ELR (cell line): ENCODE measurements at places on chromosomes 2 and 18.

DNA sequence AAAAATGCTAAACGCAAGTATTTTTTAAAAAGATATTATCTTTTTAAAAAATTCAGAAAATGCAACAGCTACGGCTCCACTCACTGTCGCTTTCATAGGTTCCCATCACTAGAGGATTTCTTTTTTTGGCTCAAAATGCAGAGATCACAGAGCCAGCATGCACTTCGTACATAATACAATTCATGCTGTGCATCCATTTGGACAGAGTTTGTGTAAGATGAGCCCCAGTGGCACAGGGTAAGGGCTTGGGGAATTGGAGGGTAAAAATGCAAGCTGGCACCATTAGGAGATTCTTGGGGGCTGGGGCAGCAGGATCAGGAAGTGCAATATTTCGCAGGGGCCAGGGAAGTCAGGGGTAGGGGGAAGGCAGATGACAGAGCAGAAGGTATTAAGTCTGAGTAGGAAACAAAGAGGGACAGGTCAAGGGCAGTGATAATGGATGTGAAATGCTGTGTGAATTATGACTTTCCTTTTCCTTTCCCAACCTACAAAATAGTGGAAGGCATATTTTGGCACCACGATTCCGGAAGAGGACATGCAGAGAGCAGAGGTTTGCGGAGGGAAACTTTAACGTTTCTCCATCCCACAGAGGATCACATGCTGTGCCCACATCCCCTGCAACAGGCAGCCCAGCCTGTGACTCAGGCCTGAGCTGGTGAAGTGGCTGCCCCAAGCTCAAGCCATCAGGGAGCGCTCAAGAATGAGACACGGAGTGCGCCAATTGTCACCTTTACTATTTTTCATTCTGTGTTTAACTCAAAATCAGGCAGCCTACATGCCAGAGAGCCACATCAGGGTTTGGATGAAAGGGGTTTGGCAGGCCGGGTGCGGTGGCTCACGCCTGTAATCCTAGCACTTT lies 4.7 kb downstream of the CAPG start:
- DNase-seq = peak; percentile 82

GRCh38 chr2:8740136-8740535 lies 58.3 kb downstream of the ID2 start:
- no peak for DNase-seq

- DNase-seq = no peak
Measured at GRCh38 chr2:100611079-100612029, 48.6 kb downstream of the PDCL3 start.

- DNase-seq = no peak
Measured at GRCh38 chr2:170492010-170492409, 223.1 kb upstream of the SP5 start.

DNA sequence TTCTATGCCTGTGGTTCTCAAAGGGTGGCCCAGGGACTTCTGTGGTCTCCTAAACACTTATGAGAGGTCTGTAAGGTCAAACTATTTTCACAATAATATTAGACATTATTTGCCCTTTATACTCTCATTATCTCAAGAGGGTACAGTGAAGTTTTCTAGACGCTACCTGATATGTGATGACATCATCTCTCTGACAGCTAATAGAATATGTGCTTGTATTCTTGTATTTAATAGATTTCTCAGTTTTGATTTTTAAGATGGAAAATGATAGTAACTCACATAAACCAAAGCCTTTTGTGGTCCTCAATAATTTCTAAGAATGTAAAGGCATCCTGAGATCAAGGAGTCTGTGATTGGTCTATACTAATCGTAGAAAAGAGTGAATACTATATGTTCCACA lies 265.1 kb downstream of the ZNF521 start:
- DNase-seq = no peak

DNA sequence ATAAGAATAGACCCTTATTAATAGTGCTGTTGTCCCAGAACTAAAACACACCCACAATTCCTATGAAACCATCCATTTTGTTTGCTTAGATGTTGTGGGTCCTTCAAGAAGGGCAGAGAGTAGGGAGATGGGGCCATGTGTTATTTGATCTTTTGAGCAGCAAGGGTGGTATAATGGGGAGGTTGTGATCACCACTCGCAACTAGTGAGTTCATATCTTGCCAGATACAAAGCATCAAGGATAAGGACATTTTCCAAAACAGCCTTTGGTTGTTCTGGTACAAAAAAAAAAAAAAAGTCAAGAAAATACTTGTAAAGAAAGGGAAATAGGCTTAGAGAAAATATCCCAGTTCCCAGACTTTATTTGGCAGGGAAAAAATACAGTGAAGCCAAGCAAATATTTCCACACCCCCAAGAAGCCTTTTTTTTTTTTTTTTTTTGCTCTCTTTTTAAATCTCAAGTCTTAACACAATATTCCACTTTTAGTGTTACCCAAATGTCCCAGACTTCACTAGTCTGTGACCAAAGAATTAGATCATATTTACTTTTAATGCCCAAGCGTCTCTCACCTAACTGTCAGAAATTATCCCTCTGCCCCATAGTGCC lies 54.1 kb downstream of the ANTXR1 start:
- no peak for DNase-seq

GRCh38 chr2:32738939-32739338 lies 111.1 kb downstream of the TTC27 start:
- DNase-seq = no peak

GRCh38 chr2:155418753-155419152 lies 720.3 kb downstream of the KCNJ3 start:
- DNase-seq = no peak

DNA sequence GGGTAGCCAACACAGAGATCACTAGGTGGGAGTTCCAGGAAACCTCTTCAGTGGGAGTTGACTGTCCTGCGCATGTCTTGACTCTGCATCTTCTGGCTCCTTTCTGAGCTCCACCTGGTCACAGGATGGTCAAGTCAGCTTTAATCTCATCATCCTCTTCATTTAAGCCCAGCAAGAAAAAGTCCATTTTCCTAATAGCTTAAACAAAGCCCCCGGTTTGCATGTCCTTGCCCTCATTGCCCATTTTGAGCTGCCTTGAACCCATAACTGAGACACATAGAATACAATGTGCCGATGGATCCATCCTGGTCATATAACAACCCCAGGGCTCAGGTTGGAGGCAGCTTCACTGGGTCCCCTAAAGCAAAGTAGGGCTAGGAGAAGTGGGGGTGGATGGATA lies 40.8 kb downstream of the SPATS2L start:
- no peak for DNase-seq

DNA sequence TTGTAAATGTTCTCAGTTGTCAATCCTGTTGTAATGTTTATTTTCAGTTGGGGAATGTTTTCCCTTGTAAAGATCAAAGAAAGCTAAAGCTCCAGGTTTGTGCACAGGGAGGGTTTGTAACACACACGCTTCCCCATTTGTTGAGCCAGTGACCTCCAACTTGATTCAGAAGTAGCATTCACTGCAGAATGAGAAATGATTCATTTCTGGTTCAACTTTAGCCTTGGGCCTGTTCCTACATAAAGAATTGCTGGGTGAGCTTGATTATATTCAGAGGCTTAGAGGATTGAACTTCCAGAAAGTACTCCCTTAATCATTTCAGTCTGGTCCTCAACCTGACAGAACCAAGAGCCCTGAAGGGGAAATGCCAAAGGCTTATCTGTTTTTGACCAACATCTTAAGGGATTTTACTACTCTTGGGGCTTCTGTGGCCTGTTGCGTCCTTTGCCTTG lies 70.6 kb upstream of the CAVIN2 start:
- no peak for DNase-seq

DNA sequence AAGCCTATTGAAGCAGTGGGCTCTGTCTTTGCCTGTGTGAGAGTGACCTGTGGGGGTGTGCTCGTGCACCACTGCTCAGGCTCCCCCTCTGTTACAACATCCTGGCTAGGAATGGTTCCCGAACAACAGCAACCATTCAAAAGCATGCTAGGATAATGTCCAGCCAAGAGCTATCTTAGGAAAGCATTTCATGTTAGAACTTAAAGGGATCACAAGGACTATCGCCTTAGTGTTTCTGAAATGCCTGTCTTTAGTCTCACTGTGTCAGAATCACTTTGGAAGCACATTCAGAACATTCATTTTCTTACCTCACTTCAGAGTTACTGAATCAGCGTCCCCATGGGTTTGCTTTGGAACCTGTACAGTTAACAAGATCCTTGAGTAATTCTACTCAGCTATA lies 134.9 kb upstream of the DSEL start:
- DNase-seq = no peak

- peak; percentile 44 for DNase-seq
Measured at GRCh38 chr18:11040823-11041656, 108.3 kb downstream of the PIEZO2 start.

- peak; percentile 37 for DNase-seq
Measured at GRCh38 chr18:61612517-61612916, 279.3 kb downstream of the CDH20 start.

- no peak for DNase-seq
Measured at GRCh38 chr2:167827352-167828097, 419.9 kb downstream of the STK39 start.

DNA sequence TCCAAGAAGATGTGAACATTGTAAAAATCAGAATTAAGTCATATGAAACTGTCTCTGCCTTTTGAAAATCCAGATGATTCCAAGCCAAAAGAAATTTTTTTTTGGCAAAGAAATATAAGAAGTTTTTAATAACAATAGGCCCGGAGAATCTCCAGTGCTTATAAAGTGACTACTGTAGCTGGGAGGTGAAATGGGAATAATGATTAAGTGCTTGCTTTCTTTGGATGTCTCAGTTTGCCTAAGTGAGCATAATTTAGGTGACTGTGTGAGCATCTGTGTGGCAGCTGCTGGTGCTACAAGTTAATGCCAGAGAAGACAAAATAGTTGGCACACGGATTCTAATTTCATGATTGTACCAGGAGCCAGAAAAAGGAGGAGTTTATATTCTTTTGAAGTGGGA lies 185.0 kb downstream of the LTBP1 start:
- peak; percentile 32 for DNase-seq

DNA sequence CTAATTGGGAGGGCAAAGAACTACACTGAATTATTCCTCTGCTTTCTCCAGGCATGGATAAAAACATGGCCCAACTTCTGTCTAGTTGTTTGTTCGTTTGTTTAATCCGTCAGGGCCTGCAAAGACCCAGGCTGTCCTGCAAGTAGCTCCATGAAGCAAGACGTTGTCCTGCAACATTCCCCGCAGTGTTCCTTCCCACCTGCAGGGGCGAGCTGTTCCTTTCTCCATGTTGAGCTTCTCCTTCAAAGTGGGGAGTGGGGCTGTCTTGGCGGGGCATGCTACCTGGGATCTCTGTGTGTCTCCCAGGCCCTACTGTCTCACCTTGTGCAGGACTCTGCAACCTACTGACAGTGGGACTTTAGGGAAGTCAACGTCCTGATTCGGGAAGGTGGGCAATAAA lies 264.0 kb upstream of the SMIM21 start:
- DNase-seq = no peak

GRCh38 chr18:907115-907884 lies 2.6 kb downstream of the ADCYAP1 start:
- DNase-seq = no peak

DNA sequence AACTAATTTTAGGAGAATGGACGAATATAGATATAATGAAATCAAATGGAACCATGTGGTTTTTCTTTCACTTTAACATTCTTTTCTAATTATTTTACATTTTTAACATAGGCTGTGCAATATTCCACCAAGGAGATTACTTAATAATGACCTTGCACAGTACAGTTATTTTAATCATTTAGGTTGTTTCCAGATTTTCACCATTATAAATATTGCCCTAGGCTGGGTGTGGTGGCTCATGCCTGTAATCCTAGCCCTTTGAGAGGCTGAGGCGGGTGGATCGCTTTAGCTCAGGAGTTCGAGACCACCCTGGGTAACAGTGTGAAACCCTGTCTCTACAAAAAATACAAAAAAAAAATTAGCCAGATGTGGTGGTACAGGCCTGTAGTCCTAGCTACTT lies 14.5 kb upstream of the DRC1 start:
- DNase-seq = no peak

DNA sequence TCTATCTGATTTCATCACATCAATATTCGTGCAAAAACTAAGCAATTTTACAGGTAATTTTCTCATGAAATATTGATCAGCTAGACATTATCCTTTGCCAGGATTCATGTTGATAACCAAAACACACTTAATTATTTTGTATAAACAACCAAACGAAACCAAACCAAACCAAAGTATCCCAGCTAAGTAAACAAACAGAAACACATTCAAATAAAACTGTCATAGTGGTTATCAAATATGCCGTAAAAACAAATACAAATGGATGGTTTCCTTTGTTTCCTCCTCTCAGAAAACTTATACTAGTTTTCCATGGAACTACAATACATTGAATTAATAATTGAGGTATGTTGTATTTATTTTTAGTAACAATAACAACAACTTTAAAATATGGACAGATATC lies 777.4 kb downstream of the DSC3 start:
- DNase-seq = no peak

DNA sequence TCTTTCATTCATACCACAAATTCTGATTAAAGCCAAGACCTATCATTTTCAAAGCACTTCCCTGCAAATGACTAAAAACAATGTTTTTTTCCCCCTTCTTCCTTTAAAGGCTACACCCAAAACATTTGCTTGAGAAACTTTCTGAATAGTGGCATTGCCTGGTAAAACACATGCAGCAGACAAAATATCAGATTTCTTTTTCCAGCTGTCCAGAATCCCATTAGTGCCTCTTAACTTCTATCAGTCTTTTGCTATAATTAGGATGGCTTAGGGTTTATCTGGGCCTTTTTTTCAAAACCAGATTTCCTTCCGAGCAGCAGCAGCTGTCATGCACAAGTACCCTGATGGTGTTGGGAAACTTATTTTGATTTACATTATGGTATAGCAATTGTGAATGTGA lies 50.6 kb downstream of the ALPK2 start:
- DNase-seq = peak; percentile 34

DNA sequence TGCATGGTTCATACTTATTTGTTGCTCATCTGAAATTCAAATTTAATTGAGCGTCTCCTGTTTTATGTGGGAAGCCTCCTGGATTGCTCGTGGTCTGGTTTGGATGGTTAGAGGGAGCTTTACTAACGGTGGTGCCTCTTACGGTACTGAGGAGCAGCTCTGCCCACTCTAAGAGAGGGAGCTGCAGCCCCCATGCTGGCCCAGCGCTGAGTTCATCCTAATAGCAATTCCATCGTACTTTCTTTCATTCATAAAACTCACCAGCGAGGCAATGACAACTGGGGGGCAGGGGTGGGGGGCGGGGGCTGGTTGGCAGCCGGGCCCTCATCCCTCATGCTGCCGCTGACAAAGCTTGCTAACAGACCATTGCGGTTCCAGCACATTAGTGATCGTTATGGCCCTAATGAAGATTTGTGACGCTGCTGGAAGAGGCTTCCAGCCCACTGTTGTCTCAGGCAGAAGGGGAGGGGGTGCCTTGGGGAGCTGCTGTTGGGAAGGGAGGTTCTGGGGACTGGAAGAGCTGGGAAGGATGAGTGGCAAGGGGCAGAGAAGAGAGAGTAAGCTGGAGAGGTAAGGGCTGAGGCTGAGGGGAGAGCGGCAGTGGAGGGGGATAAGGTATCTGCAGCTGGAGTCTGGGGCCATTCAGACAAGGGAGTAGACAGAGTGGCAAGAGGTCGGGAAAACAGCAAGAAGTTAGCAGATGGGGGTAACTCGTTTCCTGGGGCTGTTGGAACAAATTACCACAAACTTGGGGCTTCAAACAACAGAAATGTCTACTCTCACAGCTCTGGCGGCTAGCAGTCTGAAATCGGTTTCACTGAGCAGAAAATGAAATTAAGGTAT lies 238.1 kb downstream of the LPIN1 start:
- no peak for DNase-seq
